ENCODE measurements at places on chromosomes 2 and 18.
A peak's percentile ranks its signal among the peaks of the same experiment; 100 is the strongest.

GRCh38 chr2:239640676-239641578 lies 240.1 kb upstream of the HDAC4 start:
- DNase-seq = no peak

- DNase-seq = no peak
These were observed 273.1 kb downstream of the SP3 start for GRCh38 chr2:173692068-173692467.

- no peak for DNase-seq
These were observed 50.8 kb downstream of the PTPRM start for GRCh38 chr18:7617738-7618422.

- no peak for DNase-seq
These were observed 82.3 kb upstream of the CDC42EP3 start for GRCh38 chr2:37753758-37754157.

DNA sequence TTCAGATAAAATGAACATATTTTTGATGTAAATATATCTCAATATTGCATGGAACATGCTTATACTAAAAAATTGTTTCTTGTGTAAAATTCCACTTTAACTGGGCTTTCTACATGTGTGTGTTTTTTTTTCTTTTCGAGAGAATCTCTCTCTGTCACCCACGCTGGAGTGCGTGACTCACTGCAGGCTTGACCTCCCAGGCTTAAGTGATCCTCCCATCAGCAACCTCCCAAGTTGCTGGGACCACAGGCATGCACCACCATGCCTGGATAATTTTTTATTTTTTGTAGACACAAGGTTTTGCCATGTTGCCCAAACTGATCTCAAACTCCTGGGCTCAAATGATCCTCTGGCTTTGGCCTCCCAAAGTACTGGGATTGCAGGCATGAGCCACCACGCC lies 254.6 kb downstream of the LOXHD1 start:
- no peak for DNase-seq

DNA sequence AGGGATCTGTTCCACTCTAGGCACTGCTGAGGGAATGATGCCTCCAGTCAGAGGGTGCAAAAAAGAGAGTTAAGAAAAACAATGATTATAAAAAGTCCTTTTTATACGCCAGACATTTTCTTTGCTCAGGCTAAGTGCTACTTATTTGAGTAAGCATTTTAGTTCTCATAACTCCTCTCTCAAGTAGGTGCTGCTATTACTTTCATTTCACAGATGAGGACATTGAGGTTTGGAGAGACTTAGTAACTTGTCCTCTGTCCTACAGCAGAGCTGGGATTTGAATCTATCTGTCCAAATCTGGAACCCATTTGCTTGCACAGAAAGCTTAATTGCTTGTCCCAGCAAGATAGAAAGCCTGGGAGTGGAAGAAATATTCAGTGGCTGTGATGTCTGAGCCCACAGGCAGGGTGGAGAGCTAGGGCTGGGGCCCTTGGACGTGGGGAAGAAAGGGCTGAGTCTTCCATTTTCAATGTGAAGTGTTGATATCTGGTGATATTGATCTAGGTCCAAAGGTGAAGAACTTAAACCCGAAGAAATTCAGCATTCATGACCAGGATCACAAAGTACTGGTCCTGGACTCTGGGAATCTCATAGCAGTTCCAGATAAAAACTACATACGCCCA lies 5.8 kb downstream of the IL37 start:
- no peak for DNase-seq

DNA sequence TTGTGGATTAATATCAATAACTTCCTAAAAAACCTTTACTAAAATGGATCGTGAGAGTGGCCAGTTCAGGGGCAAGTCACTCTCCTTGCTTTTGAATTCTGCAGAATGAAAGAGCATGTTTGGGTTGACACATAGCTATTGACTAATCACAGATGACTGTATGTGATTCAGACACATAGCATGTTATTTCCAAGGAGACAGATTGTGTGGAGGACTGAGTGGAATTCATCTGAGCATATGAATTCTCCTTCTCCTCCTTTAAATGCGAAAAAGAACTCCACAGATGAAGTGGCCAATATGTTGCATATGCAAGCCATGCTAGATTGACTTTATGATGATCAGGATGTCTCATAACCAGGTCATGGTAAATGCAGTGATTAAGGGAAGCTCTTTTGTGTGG lies 249.4 kb upstream of the FAM98A start:
- DNase-seq = no peak

DNA sequence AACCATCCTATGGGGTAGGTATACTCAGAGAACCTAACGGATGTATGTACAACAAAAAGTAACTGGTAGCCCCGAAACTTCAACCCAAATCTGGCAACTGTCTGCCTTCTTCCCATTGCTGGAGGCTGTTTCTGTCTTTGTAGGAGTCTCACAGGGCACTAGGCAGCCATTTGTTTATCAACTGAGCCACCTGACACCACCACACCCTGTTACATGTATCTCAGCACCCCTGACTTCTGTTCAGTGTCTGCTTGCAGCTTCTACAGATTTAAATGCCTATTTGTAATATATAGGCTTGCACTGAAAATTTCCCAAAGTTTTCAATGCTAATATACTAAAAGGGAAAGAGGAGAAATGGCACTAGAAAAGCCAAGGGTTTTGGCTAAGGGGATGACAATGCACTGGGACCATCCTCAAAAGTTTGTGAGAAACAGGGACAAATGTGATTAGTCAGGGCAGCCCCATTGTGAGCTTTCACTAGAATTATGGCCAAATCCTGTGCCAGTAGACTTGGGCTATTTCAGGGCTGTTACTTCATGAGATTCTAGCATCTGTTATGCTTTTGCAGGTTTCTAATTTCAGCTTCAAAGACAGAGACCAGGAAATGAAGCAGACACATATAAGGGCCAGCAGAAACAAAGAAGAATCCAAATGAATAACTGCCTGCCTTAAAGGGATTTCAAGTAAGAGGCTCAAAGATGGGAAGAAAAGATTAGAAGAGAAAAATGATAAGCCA lies 103.3 kb downstream of the MYO5B start:
- no peak for DNase-seq

DNA sequence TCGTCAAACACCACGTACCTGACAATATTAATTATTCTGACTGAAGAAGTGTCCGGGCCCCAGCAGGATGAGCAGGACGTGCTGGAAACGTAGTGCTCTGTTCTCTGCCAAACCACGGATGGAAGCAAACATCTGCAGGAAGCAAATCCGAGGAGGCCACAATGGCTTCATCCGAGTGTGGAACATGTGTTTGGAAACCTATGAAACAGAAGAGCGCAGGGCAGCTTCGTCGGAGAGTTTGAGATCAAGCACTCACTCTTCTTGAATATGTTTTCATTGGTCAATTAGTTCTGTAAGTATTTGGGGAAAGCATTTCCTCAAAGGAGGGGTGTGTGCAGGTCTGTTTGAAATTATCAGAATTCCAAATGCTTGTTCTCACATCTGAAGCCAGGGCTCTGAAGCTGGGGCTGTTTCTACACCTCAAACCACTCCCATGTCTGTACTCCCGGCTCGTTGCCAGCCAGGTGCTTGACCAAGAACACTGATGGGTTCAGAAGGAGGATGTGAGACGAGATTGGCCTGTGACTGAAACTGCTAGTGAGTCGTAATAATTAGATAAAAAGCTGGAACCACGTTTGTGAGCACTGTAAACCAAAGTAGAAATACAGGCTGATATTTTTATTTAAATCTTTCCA lies 356.6 kb upstream of the SALL3 start:
- DNase-seq = no peak

DNA sequence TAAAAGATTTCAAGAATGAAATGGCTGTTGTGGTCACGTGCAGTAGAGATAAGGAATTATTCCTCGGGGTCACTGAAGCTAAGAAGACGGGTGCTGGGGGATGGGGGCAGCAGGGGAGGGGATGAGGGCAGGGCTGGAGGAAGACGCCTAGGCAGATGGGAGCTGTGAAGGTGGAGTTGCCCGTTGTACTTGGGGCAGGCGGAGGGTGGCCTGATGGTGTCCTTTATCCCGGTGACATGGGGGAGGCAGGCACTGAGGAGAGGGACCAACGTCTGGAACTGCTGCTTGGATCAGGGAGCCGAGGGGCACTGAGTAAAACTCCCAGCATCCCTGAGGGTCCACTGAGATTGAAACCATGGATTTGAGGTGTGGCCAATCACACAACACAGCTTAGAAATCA lies 64.9 kb downstream of the ZCCHC2 start:
- DNase-seq = no peak

DNA sequence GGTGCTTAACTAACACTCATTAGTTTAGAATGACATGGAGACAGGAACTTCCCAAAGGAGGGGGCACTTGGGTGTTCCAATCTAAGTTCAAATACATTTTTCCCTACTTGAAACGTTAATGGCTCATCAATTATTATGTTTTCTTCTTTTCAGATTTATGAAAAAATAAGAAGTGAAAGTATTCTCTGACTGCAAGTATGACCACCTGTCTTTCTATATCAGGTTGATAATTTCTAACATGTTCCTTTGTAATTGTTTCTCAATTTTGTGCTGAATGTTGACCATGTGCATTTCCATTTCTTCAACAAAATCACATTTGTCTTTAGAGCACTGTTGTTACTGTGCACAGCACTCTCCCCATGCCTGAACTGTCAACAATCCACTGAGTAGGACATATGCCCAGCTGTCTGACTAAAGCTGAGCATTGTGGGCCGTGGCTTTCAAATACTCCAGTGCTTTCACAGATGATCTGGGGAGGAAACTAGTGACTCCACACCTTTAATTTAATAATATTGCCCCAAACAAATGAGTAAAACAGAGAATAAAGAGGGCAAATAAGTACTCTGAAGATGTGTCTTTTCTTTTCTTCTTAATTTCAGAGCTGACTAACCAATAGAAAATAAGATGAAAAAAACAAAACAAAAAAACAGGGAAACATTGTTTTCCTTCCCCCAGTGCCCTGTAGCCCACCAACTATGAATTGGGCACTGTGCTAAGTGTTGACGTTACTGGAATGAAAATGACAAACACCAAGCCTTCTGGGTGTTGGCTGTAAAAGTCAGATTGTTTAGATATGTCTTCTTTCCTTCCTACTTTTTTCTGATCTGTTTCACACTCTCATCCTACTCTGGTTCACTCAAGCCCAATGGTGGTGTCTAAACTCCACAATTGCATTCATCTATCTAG lies 16.0 kb downstream of the LANCL1 start:
- DNase-seq = no peak

DNA sequence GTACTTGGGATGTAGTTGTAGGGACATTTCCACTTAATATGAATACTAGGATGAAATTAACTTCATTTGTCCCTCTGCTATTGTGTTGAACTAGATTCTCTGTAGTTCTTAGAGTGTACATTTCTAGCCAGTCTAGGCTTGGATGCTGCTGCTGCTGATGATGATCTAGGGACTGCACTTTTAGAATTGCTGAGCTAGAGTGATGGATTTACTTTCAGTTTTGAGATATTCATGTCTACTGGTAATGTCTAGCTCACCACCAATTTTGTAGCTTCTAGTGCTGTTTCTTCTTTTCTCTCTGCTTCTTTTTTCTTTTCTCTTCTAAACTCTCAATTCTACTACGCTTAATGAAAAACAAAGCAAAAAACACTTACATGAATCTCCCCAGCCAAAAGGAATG lies 49.4 kb downstream of the MRPS9 start:
- no peak for DNase-seq

DNA sequence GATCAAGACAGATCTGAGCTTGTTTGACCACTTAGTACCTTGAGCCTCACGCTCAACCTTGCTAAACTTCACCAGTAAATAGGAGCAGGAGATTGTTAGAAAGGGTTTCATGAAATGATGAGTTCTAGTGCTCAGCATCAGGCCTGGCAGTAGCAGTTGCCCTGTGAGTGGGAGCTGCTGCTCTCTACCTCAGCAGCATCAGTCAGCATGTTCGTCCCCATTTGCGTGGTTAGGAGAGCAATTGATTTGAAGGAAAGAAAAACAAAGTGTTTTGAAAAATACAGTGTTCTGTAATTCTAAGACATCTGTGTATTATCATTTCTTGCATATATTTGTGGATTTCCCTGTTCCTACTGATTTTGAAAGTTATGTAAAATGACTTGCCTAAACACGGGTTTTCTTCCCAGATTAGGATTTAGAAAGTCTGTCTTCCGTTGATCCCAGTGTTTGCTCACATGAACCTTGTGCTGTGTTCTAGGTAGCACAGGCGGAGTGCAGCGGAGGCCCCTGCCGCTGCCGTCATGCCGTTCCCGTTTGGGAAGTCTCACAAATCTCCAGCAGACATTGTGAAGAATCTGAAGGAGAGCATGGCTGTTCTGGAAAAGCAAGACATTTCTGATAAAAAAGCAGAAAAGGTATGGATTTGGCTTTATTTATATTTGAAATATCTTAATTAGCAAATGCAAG lies 47.0 kb downstream of the CAB39 start:
- no peak for DNase-seq

- no peak for DNase-seq
These were observed 36.7 kb upstream of the ITGA4 start for GRCh38 chr2:181420259-181421130.

DNA sequence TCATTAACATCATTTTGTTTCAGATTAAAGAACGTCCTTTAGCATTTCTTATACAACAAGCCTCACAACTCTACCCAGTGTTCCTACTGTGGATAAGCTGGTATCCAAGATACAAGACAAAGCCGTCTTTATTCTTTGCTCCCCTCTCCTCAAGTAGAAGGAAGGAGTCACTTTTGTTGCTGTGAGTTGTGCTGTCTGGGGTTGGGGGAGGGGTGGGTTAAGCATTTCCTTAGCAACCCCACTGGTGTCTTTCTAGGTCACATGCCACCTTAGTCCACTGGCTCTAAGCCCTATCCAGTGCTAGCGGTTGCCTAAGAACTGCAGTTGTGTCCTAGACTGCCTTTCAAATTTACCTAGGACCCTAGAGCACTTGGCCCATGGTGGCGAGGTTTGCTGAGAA lies 155.6 kb upstream of the PIEZO2 start:
- no peak for DNase-seq

GRCh38 chr18:55302167-55302833 lies 285.7 kb downstream of the TCF4 start:
- no peak for DNase-seq

- DNase-seq = no peak
These were observed 204.8 kb upstream of the HS6ST1 start for GRCh38 chr2:128523457-128523856.

- peak; percentile 32 for DNase-seq
These were observed at the start of gene MAP3K20 for GRCh38 chr2:173075781-173076580. MAP3K20 (plus strand) TSS chr2:173075846; CDS start chr2:173091032, 15,186 bp downstream.

GRCh38 chr2:8282858-8283252 lies 399.0 kb upstream of the ID2 start:
- DNase-seq = no peak

DNA sequence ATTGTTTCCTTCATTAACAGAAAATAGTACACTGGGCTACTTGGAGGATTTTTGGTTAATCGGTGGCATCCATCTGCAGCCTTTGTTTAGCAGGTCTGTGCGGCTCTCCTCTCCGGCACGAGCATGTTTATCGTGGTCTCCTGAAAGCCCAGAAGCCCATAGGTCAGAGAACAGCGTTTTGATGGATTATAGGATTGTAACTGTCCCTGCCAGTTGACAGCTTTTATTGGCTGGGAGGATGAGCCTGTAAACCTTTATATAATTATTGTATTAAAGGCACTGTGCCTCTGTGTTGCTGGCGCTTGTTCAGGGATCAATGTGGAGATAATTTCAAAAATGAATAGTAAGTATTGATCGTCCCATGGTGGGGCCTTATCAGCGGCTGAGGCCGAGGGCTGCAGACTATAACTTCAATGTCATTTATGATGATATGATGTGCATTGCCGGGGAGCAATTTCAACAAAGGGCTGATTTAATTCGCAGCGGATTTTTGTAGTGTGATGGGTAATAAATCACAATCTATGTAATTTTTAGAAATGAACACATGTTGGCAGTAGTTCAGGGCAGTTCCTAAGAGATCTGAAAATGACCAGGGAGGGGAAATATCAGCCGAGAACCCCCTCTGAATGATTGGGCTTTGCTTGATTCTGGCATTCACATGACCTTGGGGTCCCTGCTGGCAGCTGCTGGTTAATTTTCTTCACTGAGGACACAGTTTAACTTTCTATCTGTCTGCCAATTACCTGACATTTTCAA lies 736.1 kb downstream of the GALR1 start:
- DNase-seq = no peak
